Progenitor cell of endocrine pancreas (in vitro differentiated cells): ENCODE measurements at places on chromosomes 7 and 10. TPM values are rescaled to one million over a fixed set of nuclear protein-coding genes. Genes with fewer than 3 reads are reported as not detected.

GIMAP2 gene
- not detected in 2 replicates for total RNA-seq

GRCh38 chr10:70753841-70754621 is 31.1 kb downstream of the TBATA start:
- no peak overlapping the region for H3K4me3 ChIP-seq
- H3K36me3 ChIP-seq = no peaks in the 10 kb centered on the region
- H3K4me1 ChIP-seq = no peaks in the 10 kb centered on the region
- peaks cover 7% of the 10 kb centered on the region for H3K27me3 ChIP-seq

GRCh38 chr10:47020471-47020870 is 109.2 kb downstream of the PTPN20 start:
- no peak overlapping the region for H3K27ac ChIP-seq
- H3K36me3 ChIP-seq = no peaks in the 10 kb centered on the region
- H3K4me1 ChIP-seq = no peaks in the 10 kb centered on the region
- no peak for DNase-seq

DNA sequence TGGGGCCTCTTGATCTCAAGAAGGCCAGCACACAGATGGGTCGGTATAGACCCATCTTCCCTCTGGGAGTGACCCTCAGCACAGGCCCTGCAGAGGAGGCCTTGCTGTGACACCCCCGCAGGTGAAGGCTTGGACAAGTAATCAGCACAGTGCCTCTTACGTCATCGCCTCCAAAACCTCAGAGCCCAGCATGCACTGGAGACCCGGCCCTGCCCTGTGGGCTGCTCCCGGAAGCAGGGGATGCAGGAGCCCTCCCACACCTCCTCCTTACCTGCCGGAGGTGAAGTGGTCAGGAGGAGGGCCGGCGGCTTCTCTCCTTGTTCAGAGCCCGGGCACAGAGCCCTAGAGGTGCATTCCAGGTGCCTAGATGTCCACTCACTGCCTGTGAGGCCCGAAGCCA is 121.4 kb downstream of the PAXIP1 start:
- H3K27ac ChIP-seq = no peak overlapping the region
- no peak for DNase-seq
- no peak overlapping the region for H3K4me3 ChIP-seq
- H3K4me1 ChIP-seq = no peaks in the 10 kb centered on the region
- H3K27me3 ChIP-seq = no peaks in the 10 kb centered on the region

AKR1C8 gene
- not detected in 2 replicates for total RNA-seq

CFAP58 gene
- total RNA-seq = 0.24 and 0.29 TPM in 2 replicates

DNA sequence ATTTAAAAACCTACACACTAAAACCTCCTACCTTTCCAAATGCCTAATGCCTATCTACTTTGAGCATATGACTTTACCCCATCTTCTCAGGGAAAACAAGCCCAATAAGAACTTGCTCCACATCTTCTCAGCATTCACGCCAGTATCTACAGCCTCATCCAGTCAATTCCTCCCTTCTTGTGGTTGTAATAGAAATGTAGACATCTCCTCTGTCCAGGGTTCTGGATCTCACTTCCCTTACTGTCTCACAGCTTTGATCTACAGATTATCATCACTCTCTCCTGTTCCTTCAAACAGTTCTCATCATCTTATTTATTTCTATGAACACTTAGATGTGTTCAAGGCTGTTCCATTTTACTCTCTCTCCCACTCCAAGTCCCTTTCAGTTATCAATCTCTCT is 70.4 kb upstream of the NOBOX start:
- no peak overlapping the region for H3K27ac ChIP-seq
- no peak for DNase-seq
- no peaks in the 10 kb centered on the region for H3K36me3 ChIP-seq

DNA sequence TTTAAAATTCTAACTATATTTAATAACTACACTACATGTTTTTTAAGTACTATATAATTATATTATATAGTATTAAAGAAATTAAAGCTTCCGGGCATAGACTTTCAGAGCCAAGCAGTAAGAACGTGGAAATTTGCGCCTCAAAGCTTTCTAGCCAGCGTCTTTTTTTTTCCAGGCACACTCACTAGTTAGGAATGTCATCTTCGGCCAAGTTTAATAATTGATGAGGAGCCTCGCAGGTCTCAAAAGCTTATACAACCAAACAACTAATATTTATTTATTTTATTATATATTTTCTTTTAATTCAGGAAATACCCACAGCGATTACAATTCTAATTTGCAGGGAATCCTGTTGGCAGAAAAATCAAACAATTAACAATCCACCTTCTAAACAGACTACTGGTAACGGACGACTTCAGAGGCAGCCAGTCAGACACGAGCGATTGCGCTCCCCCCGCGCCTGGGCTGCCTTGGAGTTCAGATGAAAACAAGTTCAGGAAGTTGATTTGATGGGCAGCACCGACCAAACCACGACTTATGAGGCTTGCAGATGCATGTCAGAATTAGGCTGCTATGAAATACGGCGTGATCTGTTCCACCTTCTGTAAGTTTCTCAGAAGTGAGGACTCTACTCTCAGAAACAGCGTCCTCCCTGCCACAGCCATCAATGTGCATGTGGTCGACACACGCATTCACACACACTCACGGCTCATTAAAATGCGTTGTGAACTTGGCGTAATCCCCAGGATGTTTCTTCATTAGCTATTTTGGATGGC is 431.8 kb upstream of the MGMT start:
- no peak for DNase-seq
- no peak overlapping the region for H3K27ac ChIP-seq
- no peak overlapping the region for H3K4me3 ChIP-seq
- H3K36me3 ChIP-seq = no peaks in the 10 kb centered on the region

DNA sequence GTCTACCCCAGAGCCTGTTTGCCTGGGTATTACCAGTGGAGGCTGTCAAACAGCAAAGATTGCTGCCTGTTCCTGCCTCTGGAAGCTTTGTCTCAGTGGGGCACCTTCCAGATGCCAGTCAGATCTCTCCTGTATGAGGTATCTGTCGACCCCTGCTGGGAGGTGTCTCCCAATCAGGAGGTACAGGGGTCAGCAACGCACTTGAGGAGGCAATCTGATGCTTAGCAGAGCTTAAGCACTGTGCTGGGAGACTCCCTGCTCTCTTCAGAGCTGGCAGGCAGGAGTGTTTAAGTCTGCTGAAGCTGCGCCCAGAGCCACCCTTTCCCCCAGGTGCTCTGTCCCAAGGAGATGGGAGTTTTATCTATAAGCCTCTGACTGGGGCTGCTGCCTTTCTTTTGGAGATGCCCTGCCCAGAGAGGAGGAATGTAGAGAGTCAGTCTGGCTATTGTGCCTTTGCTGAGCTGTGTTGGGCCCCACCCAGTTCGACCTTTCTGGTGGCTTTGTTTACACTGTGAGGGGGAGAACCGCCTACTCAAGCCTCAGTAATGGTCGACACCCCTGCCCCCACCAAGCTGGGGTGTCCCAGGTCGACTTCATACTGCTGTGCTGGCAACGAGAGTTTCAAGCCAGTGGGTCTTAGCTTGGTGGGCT is 62.2 kb downstream of the PPP1R9A start:
- H3K4me3 ChIP-seq = no peak overlapping the region
- H3K27me3 ChIP-seq = no peaks in the 10 kb centered on the region
- H3K4me1 ChIP-seq = peaks cover 57% of the 10 kb centered on the region
- peaks cover 29% of the 10 kb centered on the region for H3K36me3 ChIP-seq

FRA10AC1 gene
- 21.9 and 22.1 TPM in 2 replicates for total RNA-seq

IL6 gene
- total RNA-seq = not detected in 2 replicates

- no peaks in the 10 kb centered on the region for H3K36me3 ChIP-seq
- H3K27me3 ChIP-seq = no peaks in the 10 kb centered on the region
- H3K4me3 ChIP-seq = no peak overlapping the region
Measured at GRCh38 chr10:36465604-36466379, 659.6 kb upstream of the ANKRD30A start.

- H3K4me1 ChIP-seq = peaks cover 26% of the 10 kb centered on the region
- DNase-seq = no peak
- H3K27ac ChIP-seq = no peak overlapping the region
- H3K36me3 ChIP-seq = peaks cover 15% of the 10 kb centered on the region
- no peak overlapping the region for H3K4me3 ChIP-seq
Measured at GRCh38 chr10:30046476-30046875, 12.9 kb downstream of the JCAD start.

DNA sequence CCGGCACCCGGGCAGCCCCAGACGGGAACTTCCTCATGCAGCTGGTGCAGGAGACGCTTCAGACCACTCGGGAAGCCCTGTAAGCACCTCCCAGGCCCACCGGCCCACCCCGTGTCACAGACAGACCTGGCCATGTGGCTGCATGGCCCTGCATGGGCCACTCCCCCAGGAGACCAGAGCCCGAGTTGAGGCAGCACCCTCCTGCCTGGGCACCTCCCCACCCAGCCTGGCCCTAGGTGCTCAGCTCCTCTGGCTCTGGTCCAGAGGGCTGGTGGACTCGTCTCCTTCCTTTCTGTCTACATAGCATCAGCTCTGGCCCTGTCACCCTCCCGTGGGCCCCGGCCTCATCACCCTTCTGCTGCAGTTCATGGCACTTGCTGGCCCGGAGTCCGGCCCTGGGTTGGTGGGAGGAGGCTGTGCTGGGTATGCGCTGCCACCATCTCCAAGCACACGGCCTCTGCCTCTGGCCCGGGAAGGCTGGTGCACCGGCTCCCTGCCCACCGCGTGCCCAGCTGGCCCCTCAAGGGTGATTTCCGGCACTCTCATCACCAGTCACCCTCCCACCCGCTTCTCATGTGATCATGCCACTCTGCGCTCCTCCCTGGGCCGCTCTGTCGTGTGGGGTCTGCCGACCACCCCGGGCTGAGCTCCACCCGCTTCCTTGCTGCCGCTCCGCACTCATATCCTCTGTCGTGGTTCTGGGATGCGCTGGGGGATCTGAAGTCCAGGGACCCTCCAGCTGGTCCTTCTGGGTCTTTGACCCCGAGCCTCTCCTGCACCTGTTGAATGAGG is 53.1 kb upstream of the DPYSL4 start:
- no peaks in the 10 kb centered on the region for H3K36me3 ChIP-seq
- H3K27ac ChIP-seq = no peak overlapping the region
- H3K4me1 ChIP-seq = no peaks in the 10 kb centered on the region
